ENCODE measurements at places on chromosomes 5 and 9.

- DNase-seq = no peak
Observed at GRCh38 chr5:142748132-142748531, 22.0 kb upstream of the ARHGAP26 start.

DNA sequence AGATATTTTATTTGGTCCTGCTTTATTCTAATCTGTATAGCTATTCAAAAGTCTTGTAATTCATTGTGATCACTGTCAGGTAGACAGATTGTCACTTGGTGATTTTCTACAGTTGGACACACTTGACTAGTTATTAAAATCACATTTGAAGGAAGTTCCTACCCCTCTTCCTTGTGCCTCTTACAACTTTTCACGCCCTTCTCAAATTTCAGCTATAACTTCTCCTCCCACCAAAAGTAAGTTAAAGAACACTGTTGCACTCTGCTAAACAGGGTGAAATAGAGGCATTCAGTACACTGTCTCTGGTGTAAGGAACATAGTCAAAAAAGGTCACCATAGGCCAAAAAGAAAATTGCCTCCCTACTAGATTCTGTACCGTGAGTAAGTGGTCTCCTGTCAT lies 142.1 kb upstream of the POU5F2 start:
- no peak for DNase-seq

DNA sequence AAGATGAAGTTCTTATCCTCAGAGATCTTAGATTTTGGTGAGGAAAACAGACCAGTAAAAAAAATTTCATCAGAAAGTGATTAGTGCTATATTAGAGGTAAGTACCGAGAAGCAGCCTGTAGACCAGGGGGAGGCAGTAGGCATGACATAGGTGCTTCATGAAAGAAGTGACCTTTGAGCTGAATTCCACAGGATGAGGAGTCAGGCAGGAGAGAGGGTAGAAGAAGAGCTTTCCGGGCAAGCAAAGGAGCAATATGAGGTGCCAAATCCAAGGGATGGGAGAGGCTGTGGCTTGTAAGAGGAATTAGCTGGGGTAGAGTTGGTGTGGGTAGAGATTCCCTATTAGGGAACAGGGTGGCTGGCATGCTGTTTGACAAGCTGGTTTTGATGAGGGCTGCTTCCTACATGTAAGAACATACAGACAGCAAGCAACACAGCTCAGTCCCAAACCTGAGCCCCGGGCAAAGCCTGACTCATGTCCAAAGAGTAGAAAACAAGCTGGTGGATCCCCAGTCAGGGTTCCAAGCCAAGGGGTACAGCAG lies 48.4 kb upstream of the PWWP2A start:
- DNase-seq = no peak

GRCh38 chr5:142820447-142820846 lies 50.3 kb downstream of the ARHGAP26 start:
- no peak for DNase-seq

- no peak for DNase-seq
Observed at GRCh38 chr5:145056800-145057199, 778.3 kb downstream of the PRELID2 start.

- no peak for DNase-seq
Observed at GRCh38 chr9:98430535-98431292, 175.3 kb upstream of the TBC1D2 start.

GRCh38 chr9:91496351-91496750 lies 72.7 kb upstream of the NFIL3 start:
- no peak for DNase-seq

DNA sequence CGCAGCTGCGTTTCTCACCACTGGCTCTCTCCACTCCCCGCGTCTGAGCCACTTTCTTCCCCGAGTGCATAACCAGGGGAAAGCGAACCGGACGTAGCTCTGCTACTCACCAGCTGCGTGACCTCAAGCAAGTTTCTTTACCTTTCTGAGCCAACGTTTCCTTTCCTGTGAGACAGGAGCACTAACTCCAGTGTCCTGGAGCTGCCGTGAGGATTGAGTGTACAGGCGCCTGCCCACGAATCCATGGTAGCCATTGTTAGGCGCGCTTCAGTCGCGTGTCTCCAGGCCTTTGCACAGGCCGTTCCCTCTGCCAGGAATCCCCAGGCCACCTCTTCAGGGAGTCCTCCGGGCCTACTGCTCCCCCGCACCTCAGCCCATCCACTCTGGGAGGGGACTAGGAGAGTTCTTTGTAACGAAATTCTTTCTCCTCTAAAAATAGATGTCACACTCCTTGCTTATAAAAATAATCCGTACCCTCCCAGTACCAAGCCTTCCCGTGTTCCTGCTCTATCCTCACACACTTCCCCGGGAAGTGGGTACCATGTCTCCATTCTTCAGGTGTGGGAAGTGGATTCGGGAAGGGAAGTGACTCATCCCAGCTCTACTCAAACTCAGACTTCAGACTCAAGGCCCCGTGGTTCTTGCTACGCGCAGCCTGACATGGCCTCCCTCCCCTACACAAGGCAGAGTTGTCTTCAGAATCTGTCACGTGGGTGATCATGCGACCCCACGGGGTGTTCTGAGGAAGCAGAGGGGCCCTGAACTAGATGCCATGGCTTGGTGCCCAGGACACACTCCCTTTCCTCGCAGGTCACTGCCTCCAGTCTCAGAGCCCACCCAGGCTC lies 16.1 kb upstream of the CRB2 start:
- DNase-seq = no peak

- DNase-seq = no peak
Observed at GRCh38 chr9:16092142-16093091, 539.6 kb downstream of the CCDC171 start.

- no peak for DNase-seq
Observed at GRCh38 chr5:177113566-177114424, 19.8 kb upstream of the NSD1 start.

GRCh38 chr5:11785771-11786352 lies 118.4 kb downstream of the CTNND2 start:
- DNase-seq = no peak

DNA sequence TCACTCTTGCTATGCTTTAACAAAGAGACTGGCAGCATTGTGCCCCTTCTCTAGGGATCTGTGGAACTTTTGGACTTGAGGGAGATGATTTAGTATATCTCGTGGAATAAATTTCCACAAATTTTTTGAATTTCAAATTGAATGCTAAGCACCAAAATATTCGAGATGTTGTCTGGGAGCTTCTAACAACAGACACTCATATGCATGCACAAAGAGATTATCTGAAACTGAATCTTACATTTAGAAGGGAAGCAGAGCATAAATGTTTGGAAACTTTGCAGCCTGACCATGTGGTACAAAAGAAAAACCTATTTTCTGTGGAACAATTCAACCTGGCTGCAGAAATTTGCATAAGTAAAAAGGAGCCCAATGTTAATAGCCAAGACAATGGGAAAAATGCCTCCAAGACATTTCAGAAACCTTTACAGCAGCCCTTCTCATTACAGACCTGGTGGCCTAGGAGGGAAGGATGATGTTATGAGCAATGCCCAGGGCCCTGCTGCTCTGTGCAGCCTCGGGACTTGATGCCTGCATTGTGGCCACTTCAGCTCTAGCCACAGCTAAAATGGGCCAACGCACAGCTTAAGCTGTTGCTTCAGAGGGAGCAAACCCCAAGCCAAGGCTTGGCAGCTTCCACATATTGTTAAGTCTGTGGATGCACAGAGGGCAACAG lies 285.8 kb upstream of the FAM174A start:
- no peak for DNase-seq

GRCh38 chr5:34863946-34864345 lies 25.0 kb downstream of the TTC23L start:
- no peak for DNase-seq

DNA sequence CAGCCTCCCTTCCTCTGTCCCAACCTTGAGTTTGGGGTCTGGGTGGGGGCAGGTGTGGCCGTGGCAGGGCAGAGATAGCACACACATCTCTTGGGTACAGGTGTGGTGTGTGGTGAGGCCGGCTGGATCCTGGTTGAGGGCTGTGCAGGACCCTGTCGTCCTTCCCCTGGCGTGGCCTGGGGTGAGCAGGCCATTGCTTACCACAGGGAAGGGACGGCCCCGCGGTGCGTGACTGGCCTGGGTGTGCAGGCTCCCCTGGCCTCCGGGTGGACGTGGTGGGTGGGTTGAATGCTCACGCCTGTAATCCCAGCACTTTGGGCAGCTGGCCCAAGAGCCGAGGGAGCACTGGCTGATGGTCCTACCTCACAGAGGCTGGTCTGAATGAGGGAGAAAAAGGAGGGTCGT lies 1.2 kb downstream of the ARRDC1 start:
- no peak for DNase-seq

DNA sequence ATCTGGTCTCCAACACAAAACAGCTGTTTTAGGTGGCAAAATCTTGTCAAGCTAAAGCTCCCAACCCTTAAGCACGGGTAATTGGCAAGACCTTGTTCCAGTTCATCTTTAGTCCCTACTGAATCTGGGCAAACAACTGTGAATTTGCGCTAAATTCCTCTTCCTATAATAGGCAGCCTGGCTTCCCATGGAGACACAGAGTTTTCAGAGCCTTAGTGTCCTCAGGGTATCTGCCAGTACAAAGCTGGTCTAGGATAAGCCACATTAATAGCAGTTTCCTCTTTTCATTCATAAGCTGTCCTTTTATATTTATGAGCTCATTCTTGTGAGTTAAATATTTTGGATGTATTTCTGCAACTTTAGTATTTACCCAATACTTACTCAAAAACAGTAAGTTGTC lies 59.5 kb downstream of the FGF10 start:
- no peak for DNase-seq

DNA sequence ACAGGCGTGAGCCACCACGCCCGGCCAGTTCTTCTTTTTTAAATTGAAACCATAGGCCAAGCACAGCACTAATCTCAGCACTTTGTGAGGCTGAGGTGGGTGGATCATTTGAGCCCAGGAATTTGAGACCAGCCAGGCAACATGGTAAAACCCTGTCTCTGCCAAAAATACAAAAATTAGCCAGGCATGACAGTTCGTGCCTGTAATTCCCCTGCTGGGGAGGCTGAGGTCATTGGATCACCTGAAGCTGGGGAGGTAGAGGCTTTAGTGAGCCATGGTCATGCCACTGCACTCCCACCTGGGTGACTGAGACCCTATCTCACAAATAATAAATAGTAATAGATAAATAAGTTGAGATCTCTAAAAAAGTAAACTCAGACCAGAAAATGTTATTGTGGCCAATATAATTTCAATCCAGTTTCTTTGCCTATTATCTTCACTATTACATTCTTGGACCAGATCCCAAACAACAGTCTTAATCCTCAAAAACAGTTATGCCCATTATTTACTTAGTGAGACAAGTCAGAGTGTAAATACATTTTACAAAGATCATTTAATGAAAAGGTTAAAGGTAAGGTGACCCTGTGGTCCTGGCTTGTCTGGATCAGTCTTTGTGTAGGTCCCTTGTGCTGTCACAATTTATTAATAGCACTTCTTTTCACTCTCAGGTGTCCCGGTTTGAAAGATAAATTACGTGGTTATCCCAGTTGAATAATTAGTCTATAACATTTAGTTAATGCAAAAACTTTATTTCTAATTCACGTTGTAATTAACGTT lies 53.6 kb downstream of the RAB24 start:
- no peak for DNase-seq

GRCh38 chr5:79399046-79399445 lies 114.9 kb downstream of the HOMER1 start:
- no peak for DNase-seq

DNA sequence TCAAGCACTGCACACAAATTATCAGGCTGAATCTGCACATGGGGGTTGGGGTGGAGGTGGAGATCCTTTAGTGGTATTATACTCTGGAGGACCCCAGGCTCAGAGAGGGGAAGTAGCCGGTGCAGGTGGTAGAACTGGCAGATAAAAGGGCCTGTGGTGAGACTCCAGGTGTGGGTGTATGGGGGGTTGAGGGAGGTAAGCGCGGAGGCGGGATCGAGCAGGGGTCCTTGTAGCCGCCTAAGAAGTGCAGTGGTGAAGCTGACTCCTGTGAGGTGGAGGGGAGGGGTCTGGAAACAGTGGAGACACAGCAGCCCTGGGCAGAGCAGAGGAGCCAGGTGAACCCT lies 841 bp downstream of the ACSL6 start:
- DNase-seq = no peak

- DNase-seq = no peak
Observed at GRCh38 chr9:84137968-84138367, 157.4 kb downstream of the RMI1 start.

- DNase-seq = no peak
Observed at GRCh38 chr5:77620405-77620804, 18.1 kb downstream of the OTP start.

DNA sequence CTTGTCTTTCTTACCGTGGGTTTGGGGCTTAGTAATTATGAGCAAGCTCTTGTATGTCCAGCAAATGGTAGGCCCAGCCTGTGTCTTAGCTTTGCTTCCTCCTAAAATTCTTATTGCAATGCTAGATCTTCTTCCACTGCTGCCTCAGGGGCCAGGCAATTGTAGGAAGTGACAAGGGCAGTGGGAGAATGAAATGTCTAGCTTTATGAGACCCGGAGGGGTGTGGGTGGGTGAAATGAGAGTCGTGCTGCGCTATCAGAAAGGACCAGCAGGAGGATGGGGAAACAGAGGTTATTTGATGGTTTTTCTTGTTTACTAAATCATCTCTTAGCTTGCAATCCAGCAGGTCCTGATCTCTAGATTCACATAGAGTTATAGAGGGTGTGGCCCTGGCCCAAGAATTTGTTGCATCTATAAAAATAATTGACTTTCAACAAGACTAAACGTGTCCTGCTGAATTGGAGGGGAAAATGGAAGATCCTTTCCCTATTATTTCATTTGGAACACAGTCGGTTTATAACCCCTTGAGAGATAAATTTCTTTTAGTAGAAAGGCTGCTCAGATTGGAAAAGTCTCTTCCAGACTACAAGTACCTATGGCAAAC lies 43.7 kb downstream of the ZNF366 start:
- no peak for DNase-seq

- DNase-seq = no peak
Observed at GRCh38 chr9:93922535-93922934, 32.6 kb downstream of the BARX1 start.

- DNase-seq = peak; percentile 53
Observed at GRCh38 chr5:39624268-39624886, 199.6 kb upstream of the DAB2 start.

DNA sequence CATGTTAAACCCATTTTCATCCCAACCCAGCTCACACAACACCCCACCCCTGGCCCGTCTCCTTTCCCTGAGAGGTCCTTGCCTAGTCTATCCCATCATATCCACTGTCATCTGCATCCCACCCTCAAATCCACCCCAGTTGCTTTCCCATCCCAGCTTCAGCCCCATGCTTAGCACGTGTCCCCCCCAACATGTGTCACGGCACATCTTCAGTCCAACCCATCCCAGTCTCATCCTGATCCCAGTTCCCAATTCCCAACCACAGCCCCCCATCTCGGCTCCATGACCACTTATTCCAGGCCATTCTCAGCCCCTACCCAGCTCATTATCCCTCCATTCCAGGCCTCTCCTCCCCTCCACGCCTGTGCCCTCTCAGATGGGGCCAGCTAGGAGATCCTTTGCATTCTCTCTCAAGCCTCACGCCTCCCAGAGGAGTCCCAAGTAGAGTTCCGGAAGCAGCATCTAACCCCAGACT lies 605 bp upstream of the DBN1 start:
- DNase-seq = no peak
